ENCODE measurements at places on chromosomes 6 and 20.

DNA sequence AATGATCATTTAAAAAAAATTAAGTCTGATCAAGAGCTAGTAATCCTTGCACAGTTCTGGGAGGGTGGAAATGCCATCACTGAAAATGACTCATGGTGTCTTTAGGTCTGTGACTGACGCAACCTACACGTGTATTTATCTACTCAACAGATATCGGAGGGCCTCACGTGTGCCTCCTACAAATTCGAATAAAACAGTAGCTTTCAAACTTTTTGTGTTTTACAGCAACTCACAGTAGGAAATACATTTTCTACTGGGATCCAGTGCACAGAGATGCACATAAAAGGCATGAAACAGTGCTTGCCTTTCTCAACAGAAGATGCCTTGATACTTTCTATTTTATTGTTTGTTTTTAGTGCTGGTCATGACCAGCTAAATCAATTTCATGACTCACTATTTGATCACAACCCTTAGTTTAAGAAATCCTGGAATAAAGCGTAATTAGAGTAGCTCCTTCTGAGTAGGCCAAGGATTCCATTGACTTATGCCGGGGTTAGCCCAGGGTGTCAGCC is 210.0 kb upstream of the SNX9 start:
- peak; percentile 75 for DNase-seq

DNA sequence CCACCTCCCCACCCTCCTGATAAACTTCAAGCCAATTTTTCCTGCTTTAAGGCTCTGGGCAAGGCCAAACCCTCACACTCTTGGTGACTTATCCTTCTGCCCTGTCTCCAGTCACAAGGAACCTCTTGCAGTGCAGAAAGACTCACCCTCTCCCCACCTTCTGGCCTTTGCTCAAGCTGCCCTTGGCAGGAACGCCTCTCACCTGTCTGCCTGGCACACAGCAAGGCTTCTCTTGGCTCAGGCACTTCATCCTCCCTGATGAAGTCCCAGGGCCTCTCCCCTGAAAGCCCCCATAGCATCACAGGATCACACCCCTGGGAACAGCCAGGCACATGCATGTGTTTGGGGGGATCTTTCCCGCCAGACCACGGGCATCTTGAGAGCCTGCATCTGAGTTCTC is 68.8 kb upstream of the NNAT start:
- DNase-seq = no peak

DNA sequence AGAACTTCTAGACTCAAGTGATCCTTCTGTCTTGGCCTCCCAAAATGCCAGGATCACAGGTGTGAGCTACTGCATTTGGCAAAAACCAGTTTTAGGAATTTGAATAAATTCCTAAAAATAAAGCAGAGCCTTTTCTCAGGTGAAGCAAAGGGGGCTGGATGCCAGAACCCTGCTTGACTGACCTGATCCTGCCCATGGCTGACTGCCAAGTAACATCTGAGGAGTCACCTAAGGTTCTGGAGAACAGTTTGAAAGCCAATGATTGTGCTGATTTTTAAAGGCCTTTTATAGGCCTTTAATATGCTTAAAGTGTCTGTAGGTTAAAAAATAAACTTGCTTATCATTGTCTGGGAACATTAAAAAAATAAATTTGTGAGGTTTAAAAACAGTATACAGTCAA is 14.1 kb upstream of the ZSCAN12 start:
- no peak for DNase-seq

DNA sequence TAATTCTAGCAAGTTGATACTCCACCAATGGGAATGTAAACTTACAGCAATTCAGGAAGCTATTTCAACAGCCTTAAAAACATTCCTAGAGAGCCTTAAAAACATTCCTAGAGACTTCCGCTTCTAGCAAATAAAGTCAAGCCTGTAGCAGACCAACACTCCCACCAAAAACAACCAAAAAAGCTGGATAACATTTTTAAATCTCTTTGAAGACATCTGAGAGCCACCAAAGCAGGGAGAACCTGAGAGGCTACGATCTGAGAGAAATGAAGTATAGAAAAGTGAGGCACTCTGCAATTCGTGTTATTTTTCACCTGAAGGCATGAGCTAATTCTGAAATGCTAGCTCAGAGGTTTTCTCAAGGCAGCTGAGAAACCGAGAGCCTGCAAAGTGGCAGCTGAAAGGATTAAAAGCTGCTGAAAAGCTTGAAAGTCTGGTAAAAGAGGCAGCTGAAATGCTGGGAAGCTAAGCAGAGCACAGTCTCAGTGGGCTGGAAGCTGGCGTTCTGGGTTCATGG is 20.9 kb downstream of the GPR63 start:
- DNase-seq = no peak

GRCh38 chr6:3423439-3424184 is 33.2 kb downstream of the SLC22A23 start:
- DNase-seq = no peak

DNA sequence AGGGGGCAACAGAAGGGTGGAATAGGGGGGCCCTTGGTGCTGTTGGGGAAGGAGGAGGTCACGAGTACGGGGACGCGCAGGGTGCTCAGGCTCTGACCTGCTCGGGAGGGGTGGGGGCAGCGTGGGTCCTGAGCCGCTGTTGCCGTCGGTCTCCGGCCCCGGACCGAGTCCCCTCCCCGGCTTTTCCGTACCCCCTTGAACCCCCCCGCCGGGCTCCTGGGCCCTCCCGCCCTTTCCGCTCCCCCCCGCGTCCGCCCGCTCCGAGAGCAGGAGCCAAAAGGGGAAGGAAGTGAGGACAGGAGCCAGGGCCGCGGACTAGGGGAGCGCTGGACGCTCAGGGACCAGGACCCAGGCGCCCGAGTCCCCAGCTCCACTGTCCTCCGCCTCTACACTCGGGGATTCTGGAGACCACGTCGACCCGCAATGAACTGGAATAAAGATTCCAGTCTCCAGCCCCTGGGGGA is at the start of gene RGL2:
RGL2 (minus strand) TSS at position 170 of the 464 bp plus-strand sequence. CDS start 332 bp downstream, outside the sequence.
- peak; percentile 62 for DNase-seq

- no peak for DNase-seq
These were observed 42.2 kb upstream of the IFNGR1 start for GRCh38 chr6:137261361-137261760.

DNA sequence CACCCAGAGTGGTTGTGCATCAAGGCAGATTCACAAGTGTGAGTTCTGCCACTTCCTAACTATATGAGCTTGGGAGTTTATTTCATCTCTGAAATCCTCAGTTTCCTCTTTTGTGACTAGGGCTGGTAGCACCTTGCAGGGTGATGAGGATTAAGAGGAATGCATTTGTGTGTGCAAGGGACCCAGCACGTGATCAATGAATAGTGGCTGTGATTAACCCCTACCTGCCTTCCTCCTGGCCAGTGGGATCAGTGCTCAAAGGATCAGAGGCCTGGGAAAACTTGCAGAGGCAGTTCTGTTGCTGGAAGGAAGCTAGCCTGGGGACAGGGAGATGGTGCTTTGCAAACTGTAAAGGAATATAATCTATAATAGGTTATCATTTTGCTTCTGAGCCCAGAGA is 7.3 kb downstream of the SDC4 start:
- DNase-seq = no peak

GRCh38 chr20:17648315-17648646 is 33.8 kb downstream of the RRBP1 start:
- no peak for DNase-seq

- DNase-seq = peak; percentile 2
These were observed 350.5 kb downstream of the CDC5L start for GRCh38 chr6:44737829-44738528.

- DNase-seq = no peak
These were observed 44.1 kb upstream of the RIN2 start for GRCh38 chr20:19713822-19714578.

- no peak for DNase-seq
These were observed 75.9 kb upstream of the LOC128125822 start for GRCh38 chr6:63496361-63496804.

- peak; percentile 29 for DNase-seq
These were observed 159.4 kb upstream of the CITED2 start for GRCh38 chr6:139533573-139534471.

GRCh38 chr6:142013287-142013686 is 119.4 kb upstream of the GJE1 start:
- no peak for DNase-seq

DNA sequence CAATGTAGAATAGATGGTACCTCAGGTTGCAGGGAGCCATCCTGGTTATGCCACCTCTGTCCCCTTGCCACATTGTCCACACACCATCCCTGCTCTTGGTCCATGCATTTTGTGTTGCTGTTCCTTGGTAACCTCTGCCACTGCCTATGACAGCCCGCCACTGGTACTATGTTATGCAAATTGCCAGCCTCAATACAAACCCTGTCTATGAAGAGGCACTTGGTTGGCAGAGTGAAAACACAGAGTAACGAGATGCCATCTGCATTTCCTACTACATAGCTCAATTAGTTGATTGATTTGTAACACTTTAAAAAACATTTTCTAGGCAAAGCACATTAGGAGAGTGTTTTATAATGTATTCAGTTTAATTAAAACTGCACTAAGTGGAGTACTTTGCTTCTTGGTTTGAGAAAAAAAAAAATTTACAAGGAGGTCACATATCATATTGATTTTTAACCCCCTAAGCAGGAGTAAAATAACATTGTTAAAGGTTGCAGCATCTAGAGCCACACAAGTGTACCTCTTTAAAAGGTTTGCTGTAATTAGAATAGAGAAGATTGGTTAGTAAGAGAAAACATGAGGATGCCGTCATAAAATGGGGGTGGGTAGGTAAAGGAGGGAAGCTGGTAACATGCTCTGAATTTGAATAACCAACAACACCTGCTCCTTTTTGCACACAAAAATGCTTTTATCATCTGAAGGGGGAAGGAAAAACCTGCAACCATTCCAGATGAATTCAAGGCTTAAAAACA is 817.1 kb downstream of the KIF16B start:
- no peak for DNase-seq

GRCh38 chr6:6402006-6402405 is 81.5 kb upstream of the F13A1 start:
- no peak for DNase-seq

DNA sequence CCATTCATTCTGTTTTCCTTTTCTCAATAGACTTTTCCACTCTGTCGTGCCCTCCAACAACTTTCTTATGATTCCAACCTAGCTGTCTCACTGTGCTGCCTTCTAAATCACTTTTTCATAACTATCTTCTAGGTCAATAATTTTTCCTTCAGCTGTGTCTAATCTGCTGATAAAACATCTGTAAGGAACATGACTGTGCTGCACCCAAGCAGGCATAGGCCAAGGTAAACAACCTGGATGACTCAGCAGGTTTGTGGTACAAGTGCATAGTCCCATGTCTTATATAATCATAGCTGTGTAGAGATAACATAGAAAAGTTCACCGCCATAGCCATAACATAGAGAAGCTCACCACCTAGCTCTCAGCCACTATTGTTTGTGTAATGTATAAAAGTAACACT is 332.3 kb downstream of the PLCB1 start:
- no peak for DNase-seq

DNA sequence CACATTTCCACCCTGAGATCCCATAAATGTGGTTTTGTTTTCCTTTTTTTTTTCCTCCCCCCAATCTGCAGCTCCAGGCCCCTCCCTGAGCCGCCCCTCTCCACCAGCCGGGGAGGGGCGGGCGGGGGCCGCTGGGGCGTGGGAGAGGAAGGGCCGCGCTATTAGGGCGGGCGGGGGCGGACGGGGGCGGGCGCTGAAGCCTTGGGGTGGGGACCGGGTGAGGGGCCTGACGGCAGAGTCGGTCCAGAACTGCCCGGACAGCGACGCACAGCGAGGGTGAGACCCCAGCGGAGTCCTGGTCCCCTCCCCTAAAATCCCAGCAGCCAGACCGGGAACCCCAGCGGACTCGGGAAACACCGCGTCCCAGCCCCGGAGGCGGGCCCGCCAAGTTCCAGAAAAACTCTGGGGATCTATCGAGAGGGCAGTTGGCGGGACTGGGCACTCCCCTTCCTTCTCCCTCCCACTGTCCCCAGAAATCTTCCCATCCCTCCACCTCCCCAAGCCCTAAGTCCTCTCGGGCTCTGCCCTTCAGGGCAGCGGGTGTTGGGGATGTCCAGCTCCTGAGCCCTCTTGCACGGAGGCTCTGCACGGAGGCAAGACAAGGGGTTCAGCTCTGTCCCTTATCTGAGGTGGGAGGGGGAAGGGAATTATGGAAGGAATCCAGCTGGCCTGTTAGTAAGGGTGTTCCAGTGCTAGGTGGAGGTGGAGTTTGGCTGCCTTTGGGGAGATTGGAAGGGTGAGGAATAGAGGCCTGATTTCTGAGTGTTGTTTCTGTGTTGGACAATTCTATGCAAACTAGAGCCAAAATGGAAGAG is at the start of gene PRICKLE4:
PRICKLE4 (plus strand) TSS at position 232 of the 815 bp plus-strand sequence. CDS start 2,692 bp downstream, outside the sequence.
- DNase-seq = peak; percentile 54

DNA sequence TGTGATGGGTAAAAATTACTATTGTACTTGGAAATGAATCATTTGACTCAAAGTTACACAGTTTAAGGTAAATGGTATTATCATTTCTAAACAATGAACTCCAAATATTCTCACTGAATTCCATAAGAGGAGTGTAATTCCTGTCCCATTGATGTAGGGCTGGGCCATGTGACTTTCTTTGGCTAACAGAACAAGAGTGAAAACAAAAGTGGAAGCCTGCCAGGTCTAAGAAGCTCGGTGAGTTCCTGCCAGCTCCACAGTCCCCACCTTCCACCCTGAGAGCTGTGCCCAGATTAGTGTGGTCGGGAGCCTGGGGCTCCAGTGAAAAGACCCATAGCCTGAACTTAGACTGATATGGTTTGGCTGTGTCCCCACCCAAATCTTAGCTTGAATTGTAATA is 24.6 kb downstream of the TBXT start:
- DNase-seq = no peak

DNA sequence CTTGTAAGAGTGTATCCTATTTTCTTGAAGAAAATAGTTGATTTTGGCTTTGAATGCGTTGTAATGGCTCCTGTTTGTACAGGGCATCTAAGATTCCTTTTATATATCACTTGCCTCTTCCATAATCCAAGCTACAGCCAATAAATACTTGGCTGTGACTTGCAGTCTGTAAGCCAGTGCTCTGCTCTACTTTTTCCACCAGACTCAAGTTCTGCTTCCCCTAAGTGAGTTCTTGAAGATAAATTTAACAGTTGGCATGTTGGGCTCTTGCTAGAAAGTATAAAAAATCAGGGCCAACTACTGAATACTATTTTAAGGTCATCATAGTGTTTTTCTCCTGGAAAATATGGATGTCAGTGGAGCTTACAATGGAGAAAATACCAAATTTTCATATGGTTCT is 36.5 kb upstream of the SCGN start:
- DNase-seq = no peak

- DNase-seq = no peak
These were observed 15.3 kb downstream of the MUC22 start for GRCh38 chr6:31025595-31025994.

All from AG08396 (cell line).